ENCODE measurements at places on chromosomes 4 and X.
A peak's percentile ranks its signal among the peaks of the same experiment; 100 is the strongest.

- DNase-seq, result no peak
These were observed 34.7 kb upstream of the SORCS2 start for GRCh38 chr4:7157666-7158065.

GRCh38 chrX:1400742-1401471 lies 9.0 kb upstream of the SLC25A6 start:
- DNase-seq, result no peak

GRCh38 chrX:22122510-22122909 lies 90.4 kb downstream of the PHEX start:
- no peak for DNase-seq

DNA sequence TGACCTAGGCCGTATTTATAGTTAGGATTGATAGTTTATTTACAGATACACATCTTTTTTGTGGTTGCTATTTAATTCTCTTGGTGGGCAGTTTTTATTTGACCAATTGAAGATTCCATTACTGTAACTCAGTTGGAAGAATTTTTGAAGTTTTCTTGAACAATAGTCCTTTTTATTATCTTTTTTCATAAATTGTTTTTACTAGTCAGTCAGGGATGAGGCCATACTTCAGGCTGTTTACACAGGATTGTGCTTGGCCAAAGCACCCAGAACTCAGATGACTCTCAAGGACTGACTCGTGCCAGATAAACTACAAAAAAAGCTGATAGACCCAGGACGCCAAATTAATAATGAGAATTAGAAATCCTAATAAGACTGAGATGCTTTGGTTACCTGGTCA lies 7.0 kb downstream of the HERC3 start:
- no peak for DNase-seq

- DNase-seq, result peak; percentile 1
These were observed 9.0 kb upstream of the INTU start for GRCh38 chr4:127623797-127624083.

- DNase-seq, result no peak
These were observed 668.7 kb upstream of the CPEB2 start for GRCh38 chr4:14333616-14334015.

- DNase-seq, result no peak
These were observed 99.4 kb downstream of the FAM13A start for GRCh38 chr4:88957570-88957969.

DNA sequence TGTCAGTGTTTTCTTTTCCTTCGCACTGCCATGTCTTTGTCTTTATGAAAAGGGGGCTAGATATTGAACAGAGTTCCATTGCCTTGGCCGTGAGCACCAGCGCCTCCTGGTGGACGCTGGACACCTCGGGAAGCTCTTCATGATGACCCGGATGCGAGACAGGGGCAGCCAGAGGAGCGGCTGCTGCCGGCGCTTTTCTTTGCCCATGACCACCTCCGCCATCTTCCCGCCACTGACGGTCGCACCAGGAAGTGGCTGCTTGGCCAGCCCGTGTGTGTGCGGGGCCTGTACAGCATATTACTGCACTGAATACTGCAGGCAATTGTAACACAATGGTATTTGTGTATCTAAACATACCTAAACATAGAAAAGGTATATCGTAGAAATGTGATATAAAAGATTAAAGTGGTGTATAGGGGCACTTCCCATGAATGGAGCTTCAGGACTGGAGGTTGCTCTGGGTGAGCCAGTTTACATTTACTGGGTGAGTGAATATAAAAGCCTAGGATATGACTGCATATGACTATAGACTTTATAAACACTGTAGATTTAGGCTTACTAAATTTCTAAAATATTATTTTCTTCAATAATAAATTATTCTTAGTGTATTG lies 15.8 kb upstream of the GRIA2 start:
- no peak for DNase-seq

GRCh38 chrX:44873415-44874276 lies 658 bp downstream of the KDM6A start:
- peak; percentile 25 for DNase-seq

GRCh38 chr4:169052594-169052945 lies 42.5 kb upstream of the CBR4 start:
- DNase-seq, result no peak

DNA sequence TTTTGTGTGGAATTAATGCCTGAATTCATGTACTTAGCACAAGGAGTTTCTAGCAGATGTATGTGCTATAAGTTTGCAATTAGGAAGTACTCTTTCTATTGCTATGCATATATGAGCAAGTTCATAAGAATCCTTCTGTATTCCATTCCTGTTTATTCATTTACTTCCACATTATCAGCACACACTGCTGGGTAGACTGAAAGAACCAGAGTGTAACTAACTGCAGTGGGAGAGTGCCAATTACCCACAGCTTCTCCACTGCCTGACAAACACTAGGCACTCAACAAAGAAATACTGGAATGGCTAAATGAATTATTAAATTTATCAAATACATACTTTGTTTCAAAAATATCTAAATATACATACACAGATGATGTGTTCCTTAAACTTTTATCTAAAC lies 219.6 kb downstream of the CAMK2D start:
- no peak for DNase-seq

GRCh38 chrX:47643926-47644325 lies 6.4 kb downstream of the ELK1 start:
- DNase-seq, result no peak

DNA sequence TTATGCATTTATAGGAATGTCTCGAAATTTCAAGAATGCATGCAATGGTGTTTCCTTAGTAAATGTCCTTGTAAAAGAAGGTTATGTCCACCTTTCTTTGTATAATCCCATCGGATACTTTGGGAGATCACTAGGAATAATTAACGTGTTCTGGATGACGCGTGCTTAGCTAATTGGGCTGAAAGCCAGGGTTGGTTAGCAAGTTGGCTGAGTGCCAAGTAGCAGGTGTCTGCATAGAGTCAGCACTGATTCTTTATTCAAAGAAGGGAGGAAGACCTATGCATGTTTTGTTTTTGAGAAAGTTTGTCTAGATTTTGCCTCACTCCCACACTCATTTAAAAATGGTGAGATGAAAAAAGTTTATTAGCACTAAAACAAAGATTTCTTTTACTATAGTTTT lies 144.6 kb downstream of the SOX3 start:
- DNase-seq, result no peak

DNA sequence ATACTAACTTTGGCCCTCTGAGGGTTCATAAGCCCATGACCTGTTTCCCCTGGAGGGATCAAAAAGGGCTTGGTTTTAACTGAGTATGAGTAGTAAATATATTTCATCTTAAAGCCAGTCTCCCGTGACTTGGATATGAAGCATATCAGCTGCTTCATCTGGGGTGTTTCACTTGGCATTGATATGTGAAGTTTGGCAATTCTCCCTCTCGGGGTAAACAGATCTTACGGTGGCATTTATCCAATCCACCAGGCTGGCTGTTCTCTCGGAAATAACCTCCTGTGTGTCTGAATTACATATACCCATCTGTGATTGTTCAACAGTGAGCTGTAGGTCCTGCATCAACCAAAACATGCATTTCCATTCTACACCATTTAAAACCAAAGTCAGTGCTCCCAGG lies 130.7 kb downstream of the ADAM29 start:
- DNase-seq, result no peak

GRCh38 chrX:46687619-46688018 lies 71.3 kb downstream of the SLC9A7 start:
- DNase-seq, result no peak

DNA sequence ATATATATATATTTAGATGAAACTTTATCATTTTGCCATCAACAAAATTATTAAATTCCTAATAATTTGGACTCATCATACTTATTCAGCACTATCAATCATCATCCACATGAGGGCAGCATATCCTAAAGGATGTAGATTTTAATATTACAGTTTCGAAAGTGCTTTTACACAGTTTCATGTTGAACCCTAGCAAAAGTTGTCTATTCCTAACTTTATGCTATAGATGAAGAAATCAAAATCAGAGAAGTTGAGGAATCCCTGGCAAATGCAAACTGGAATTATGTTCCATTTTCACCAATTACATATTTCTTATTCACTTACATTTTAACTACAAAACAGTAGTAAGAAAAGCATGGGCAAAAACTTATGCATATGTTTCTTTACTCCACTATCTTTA lies 36.6 kb upstream of the UGT2A1 start:
- peak; percentile 34 for DNase-seq

- DNase-seq, result no peak
These were observed 227.3 kb upstream of the GIMD1 start for GRCh38 chr4:106595906-106596305.

DNA sequence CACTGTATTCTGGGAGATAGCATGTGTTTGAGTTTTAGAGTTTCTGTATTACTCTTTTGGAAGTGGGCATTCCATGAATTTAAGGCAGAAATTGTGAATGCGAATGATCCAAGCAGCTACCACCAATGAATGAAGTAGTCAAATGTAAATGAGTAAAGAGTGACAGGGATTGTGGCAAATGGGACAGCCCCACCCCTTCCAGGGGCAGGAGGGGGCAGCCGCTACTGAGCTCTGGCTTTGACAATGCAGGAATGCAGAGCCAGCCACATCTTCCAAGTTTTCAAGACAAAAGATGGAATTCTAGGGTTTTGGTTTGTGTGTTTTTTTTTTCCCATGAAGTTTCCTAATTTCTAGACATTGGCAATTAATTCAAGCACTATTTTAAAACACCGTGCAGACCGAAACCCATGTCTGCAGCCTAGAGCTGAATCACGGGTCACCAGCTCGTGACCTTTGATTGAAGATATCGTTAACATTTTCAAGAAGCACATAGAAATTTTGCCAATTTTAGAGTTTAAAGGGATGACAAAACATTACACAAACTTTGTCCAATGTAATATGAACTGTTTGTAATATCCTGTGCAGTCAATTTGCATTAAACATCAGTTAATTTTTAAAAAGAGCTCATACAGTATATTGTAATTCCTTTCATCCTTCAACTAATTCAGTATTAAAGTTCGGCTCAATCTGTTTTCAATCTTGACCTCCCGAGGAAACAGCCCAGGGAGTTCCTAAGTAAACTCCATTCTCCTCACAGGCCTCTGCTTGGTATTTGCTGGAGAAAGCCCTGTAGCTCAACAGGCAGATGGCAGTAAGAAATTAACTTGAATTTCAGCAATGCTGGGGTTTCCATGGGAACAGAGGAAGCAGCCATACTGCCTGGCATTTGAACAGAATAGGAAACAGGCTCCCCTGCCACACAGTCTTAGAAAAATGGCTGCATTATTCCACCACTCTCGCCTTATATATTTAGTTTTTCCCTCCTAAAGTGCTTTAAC lies 83.4 kb downstream of the UCHL1 start:
- DNase-seq, result peak; percentile 67

DNA sequence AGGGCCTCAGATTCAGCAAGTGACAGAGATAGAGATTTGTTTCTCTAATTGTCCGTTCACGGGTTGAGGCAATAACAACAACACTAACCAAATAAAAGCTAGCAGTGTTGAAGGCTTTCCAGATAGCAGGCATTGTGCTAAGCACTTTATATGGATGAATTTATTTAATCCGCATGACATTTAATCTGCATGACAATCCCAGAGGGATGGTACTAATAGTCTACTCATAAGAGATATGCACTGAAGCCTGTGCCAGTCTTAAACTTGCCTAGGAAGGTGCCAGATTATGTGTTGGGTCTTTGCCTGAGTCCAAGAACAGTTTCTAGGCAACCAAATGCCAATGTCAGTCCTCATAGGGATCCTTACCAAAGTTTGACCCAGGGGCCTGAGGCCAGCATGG lies 37.7 kb upstream of the FAT1 start:
- no peak for DNase-seq

DNA sequence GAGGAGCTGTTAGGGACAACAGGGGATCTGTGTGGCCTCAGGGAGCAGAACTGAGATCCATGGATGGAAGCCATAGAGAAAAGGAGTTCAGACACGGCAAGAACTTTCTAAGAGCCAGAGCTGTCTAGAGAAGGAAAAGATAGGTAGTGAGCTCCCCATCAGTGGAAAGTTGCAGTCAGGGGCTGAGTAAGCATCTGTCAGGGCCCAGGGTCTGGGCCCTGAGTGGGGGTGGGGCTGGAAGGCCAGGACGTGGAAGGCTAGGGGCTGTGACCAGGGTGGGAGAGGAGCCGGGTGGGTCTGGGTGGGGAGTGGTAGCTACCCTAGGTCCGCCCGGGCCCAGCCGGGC lies 324 bp upstream of the MSN start:
- no peak for DNase-seq

- no peak for DNase-seq
These were observed 4.6 kb upstream of the IRAK1 start for GRCh38 chrX:154024271-154024670.

GRCh38 chrX:136936183-136936549 lies 55.6 kb upstream of the RBMX start:
- DNase-seq, result no peak

GRCh38 chr4:176054942-176055341 lies 10.7 kb upstream of the WDR17 start:
- no peak for DNase-seq

GRCh38 chrX:110338935-110339334 lies 19.7 kb upstream of the RTL9 start:
- DNase-seq, result no peak

- DNase-seq, result no peak
These were observed 256.8 kb upstream of the CXXC4 start for GRCh38 chr4:104751468-104751867.

GRCh38 chr4:138222046-138222445 lies 20.1 kb downstream of the SLC7A11 start:
- DNase-seq, result no peak

DNA sequence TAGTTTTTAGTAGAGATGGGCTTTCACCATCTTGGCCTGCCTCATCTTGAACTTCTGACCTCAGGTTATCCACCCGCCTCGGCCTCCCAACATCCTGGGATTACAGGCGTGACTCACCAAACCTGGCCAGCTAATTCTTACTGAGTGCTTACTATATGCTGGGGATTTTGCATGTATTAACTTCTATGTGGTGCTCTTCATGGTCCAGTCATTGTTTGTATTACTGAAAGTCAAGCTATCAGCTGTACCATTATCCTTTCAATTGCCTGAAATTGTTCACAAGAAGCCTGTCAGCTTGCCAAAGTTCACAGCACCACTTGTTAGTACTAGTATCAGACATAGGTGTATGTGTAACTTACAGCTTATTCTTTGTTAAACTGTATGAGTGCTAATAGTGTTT lies 1272.1 kb downstream of the ARAP2 start:
- DNase-seq, result peak; percentile 10

GRCh38 chr4:127822430-127822829 lies 40.3 kb downstream of the HSPA4L start:
- DNase-seq, result no peak

DNA sequence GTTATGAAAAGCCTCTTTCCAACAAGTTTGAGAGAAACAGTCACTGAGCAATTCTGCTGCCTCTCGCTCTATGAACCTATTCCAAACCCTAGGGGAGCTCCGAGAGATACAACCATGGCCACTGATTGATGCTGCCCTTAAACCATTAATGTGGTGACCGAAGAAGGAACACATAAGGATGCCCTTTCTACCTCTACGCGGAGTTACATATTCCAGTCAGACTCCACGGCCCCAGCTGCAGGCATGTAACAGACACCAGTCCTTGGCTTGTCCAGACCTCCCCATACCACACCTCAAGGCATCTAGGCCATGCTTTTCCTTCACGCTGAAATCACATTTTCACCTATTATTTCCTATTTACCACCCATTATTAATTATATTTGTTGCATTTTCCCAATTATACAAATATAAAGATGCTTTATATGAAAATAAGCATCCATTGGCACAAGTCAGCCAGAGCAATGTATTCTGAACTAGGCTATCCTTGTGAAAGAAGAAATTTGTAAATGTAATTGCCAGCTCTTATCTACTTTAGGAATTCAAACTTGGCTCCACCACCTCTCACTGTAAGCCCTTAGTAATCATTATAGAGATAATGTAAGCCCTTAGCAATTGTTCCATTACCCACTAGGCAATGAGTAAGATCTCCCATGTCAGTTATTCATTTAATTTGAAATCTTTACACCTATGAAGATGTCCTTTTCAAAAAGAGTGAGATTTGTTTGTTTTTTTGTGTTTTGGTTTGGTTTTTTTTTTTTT lies 338.4 kb downstream of the NR3C2 start:
- DNase-seq, result no peak
